ENCODE measurements at places on chromosomes 1 and 21.

GRCh38 chr21:46542588-46543124 is 62.2 kb downstream of the S100B start:
- no peak for DNase-seq

- peak; percentile 38 for DNase-seq
These were observed 1632.3 kb downstream of the KCNT2 start for GRCh38 chr1:194975913-194976312.

GRCh38 chr1:178127482-178128191 is 33.7 kb downstream of the RASAL2 start:
- DNase-seq: no peak

- DNase-seq: no peak
These were observed 32.7 kb upstream of the CD2 start for GRCh38 chr1:116721451-116722007.

DNA sequence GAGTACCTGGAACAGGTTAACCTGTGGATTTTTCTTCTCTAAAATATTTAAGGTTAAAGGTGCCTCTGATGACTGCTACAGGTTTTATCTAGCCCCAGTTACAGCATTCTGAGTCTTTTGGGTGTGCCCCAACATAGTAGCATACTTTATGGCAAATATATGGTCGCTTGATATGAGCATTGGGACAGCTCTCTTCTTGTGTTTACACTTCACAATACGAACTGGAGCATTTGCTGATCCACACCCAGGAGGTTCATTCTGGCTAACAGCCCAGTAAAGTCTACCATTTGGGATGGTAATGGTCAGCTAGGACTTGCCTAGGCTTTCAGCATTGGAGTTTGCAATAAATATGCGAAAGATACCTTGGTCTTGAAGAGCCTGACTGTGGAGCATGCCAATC is 101.3 kb downstream of the DISP1 start:
- DNase-seq: no peak

- no peak for DNase-seq
These were observed 28.0 kb upstream of the EDARADD start for GRCh38 chr1:236365999-236366570.

DNA sequence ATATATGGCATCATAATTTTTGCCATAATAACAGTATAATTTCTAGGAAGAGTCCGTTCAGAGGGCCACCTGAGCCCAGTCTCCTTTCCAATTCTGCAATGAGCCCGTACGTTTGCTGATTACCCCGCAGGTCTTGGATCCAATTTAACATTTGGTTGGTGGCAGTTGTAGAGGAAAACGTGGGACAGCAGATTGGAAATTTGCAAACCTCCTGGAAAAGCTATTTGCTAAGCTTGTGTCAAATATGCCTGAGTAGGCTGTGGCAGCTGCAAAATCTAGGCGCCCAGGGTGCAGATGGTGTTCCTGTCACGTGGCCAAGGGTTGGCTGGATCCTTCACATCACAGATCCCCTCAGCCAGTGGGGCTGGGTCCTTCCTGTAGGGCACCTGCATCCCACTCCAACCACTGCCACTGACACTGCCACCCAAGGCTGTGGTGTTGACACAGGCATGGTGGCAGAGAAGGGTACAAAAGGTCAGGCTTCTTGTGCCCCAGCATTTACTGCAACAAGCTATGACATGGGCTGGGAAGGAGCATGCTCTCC is 174.8 kb upstream of the SYT6 start:
- DNase-seq: no peak

DNA sequence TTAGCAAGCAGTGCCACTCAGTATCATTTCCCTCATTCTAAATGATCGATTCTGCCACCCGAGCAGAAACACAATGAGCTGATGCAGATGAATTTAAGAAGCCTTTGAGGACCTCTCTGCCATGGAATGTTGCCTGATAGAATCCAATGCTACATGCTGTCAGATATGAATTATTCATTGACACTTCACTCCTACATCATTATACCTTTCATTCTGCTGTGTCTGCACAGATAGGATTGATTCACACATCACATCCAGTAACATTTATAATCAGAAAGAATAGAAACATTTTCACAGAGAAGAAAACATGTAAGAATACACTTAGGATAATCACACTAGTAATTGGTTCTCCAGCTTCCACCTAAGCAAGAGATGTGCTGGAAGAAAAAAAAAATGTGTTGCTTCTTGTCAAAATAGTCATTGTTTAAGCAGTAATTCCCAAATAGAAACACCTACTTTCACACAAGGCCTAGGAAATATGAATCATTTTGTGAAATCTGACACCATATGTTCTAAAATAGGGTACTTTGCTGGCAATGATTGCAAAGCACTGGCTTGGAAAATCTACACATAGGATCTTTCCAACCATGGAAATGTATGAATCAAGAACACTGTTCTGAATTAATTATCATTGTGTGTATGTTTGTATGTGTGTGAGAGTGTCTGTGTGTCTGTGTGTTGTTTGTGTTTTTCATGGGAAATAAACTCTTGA is 110.1 kb downstream of the GRIK1 start:
- DNase-seq: peak; percentile 22

Data from fibroblast of skin of scalp (primary cell).